ENCODE measurements at places on chromosomes 6 and 20. TPM values are rescaled to one million over a fixed set of nuclear protein-coding genes. Genes with fewer than 3 reads are reported as not detected.

SLC22A2 gene
- total RNA-seq, result 0.43 TPM

DNA sequence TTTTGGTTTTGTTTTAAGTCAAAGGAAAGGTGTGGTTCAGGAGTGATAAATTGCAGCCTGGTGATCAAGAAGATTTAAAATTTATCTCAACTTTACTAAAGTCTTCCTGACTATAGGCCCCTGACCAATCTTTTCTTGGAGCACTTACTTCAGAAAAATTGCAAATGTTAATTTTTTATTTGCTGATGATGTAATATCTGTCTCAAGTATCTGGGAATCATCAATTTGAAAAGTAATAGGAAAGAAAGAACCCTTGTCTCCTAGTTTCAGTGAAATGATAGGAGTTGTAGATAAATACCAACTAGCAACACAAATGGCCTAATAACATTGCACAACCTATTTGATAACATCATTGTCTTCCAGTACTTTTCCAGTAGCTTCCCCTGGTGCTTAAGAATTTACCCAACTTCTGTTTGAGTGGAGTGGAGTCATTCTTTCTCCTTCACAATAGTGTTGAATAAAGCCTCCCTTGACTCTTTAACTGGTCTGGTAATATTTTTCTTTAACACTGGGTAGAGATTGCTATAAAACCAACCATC, 648.3 kb upstream of the ADGRB3 start:
- no peak for DNase-seq

HUS1B gene
- total RNA-seq, result 0.33 TPM

DNA sequence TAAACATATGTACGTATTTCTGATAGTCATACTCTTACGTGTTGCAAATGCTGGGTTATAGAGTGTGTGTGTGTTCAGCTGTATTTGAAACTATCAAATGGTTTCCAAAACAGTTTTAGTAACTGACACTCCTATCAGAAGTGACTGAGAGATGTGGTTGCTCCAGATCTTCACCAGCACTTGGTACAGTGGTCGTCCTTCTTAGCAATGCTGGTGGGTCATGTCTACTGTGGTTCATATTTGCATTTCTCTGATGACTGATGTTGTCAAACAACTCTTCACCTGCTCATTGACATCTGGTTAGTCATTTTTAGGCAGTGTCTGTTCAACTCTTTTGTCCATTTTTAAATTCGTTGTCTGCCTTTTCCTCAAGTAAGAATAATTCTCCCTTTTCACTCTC, 259.3 kb downstream of the KIF16B start:
- DNase-seq, result no peak

GRCh38 chr20:37415118-37416085, 69.5 kb downstream of the SRC start:
- DNase-seq, result no peak

DNA sequence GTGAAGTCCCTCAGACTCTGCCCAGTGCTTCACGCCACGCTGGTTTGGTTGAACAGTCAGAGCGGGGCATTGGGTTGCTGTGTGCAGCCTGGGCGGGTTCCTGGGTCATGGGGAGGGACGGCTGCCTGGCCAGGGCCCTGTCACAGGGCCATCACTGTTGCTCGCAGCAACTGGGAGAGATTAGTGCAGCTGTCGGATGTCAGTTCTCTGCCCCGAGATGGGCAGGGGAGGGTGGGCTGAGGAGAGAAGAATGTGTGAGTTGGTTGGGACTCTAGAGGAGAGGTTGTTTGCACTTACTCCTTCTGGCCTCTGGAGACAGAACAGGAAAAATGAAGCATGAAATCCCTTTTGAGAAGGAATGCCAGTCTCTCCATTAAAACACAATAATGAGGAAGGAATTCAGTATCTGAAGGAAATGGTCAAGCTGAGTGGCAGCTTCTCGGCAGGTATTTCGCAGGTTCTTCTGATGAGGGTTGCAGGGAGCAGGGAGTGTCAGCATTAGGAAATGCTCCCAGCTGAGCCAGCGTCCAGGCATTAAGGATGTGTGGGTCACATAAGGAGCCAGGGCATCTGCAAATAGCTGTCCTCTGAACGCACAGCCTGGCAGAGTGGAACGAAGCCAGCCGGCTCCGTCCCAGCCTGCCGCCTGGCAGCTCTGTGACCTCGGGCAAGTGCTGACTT, 95.9 kb downstream of the SSR1 start:
- no peak for DNase-seq

GRCh38 chr6:20060252-20060651, 152.0 kb downstream of the MBOAT1 start:
- DNase-seq, result no peak

TREM2 gene
- 2.8 TPM for total RNA-seq

CCN6 gene
- total RNA-seq, result not detected

GRCh38 chr6:156866220-156867015, 89.2 kb downstream of the ARID1B start:
- peak; percentile 26 for DNase-seq

DNA sequence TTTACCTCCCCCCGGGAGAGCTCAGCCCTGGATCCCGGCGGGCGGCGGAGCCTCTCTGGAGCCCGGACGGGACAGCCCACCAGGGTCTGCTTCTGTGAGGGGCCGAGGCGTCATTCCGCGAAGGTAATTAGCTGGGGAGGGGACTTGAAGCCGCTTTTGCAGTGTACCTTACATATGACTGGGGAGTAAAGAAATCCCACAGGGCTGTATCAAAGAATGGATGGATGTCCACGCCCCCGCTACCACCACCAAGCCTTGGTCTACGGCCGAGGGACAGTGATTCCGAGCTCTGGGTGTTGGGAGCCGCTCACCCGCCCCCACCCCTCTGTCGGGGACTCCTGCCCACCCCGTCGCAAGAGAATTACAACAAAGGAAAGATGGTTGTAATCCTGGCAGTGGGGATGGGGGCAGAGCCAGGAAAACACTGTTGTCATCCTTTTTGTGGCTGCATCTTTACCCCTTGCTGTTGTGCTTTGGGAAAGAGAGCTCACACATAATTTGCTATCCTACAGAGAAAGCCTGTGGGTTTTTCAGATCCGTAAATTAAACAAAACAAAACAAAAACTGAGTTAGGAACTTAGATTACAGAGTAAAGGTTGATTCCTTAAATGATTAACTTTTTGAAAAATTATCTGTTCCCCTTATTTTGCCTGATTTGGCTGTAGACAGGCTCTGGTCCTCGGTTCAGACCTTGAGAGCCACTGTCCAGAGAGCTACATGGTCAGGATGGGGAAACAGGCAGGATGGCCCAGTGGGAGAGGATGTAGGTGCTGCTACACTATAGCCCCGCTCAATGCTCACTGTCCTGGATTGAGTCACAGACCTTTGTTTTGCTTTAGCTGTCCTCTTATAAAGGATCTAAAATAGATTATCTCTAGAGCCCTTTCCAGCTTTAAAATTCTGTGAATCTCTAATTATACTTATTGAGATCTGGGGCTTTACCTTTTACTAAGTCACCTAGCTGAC, 997 bp upstream of the FBXO30 start:
- DNase-seq, result peak; percentile 48

- DNase-seq, result peak; percentile 63
Observed at GRCh38 chr20:3751675-3752385, 15.7 kb downstream of the ADISSP start.

DNA sequence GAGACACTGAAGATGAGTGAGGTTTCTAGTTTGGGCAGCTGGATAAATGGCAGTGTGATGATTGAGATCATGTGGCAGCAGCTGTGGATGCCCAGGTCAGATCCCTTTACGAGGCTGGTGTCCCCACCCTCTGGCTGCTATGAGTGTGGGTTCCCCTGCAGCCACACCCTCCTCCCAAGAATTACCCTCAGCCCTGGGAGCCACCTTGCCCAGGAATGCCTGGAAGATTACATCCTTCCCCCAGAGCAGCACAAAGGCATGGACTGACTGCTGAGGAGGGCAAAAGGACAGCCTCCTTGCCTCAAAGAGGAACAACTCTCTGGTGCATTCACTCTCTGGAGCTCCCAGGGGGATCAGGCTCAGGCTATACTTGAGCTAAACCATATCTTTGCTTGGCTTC, 15.0 kb upstream of the PKHD1 start:
- DNase-seq, result no peak

DNA sequence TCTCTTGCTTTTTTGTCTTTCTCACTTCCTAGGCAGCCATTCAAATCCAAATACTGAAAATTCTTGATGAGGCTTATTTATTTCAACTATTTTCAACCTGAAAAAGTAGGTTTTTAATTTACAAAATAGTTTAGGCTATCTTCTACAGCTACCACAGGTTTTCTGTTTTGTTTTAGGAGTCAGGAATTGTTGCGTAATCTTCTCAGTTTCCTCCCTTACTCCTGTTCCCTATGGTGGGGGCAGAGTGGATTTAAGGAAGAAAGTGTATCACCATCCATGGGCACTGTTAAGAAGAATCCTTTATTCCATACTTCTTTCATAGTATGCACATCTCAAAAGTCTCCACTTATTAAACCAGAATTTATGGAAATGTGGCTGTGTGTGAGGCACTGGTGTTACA, 182.4 kb downstream of the KHDC1L start:
- no peak for DNase-seq

CLDN20 gene
- total RNA-seq, result not detected

DNA sequence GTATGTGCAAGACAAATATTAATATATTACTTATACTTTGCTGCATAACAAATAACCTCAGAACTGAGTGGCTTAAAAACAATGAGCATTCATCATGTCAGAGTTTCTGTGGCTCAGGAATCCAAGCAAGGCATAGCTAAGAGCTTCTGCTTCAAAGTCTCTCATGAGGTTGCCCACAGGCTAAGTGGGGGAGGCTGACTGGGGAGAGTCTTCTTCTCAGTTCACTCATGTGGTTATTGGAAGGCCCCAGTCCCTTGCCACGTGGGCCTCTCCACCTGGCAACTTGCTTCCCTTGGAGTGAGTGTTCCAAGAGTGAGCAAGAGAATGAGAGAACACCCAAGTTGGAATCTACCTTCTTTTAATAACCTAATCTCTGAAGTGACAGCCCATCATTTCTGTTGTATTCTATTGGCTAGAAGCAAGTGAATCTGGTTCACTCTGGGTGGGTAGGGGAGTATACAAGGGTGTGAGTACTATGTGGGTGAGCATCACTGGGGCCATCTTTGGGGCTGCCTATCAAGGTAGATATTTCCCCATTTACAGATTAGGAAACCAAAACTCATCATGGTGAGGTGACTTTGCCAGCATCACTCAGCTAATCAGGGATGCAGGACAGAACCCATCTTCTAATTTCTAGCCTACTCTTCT, 36.0 kb downstream of the DNAH8 start:
- no peak for DNase-seq

DNA sequence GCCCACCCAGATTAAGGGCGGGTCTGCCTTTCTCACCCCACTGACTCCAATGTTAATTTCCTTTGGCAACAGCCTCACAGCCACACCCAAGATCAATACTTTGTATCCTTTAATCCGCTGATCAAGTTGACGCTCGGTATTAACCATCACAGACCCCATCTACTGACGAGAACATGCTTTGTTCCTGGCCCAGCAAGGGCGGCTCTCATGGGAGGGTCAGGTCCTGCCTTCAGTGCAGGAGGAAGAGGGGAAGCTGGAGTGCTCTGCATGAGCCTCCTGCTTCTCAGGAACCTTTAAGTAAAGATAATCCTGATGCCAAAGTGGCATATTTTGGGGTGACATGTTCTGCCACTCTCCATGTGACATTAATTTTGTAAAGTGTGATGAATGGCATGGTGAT, 8.3 kb downstream of the KIF25 start:
- no peak for DNase-seq
